AG10803 (cell line): ENCODE measurements at places on chromosomes 6 and 20.

DNA sequence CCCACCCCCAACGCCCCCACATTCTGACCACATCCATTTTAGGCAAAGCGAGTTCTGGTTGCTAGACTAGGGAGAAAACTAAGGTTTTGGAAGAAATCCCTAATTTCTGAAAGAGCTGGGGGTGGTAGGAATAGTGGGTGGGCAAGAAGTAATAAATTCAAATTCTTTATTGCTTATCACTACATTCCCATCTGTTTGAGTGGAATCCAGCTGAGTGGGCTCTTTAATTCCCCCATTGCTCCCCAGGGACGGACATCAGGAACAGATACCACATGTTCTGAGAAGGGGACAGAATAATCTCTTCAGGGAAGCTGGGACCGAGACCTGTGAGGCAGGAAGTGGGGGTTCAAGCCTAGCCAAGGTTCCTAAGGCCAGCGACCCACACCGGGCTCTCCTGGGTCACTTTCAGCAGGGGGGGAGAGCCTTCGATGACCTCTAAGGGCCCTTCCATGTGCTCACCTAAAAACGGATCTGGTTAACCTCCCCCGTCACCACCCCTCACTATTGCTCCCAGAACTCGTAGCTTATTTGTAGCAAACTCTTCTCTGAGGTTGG, 42.3 kb upstream of the MRPS10 start:
- peak; percentile 43 for DNase-seq

GRCh38 chr20:5354901-5355300, 38.1 kb upstream of the PROKR2 start:
- no peak for DNase-seq

DNA sequence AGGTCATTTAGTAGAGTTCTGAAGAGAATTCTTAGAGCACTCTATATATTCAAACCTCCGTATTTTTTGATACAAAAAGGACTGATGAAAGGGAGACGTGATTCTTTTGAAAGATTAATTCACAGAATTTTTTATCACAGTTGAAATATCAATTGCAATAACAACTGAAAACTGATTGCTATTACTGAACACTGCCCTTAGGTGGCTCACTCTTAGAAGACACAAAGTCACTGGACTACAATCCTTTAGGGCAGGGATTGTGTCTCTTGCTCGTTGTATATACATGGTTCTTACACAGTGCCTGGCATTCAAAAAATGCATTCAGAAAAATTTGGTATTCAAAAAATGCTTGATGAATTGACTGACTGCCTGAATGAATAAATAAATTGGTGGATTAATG, 17.1 kb upstream of the CALHM6 start:
- DNase-seq: peak; percentile 54

GRCh38 chr20:34720266-34720665, 16.1 kb downstream of the TP53INP2 start:
- no peak for DNase-seq

- peak; percentile 48 for DNase-seq
Observed at GRCh38 chr6:129370268-129370916, 339.6 kb downstream of the ARHGAP18 start.

DNA sequence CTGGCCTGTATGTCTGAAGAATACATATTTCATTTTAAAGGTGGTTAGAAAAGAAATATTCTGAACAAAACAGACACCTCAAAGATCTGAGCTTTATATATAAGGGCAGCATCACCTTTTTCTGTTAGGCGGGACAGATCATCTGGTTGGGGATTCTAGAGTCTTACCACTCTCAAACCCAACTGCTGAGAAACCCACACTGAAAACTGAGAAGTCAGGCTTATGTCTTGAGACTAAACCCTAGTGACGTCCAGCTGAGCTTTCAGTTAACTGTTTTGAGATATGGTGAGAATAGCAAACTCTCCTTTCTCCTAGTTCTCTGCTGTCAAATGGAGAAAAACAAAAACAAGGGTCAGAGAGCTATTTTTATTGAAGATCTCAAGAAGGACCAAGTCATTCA, 63.7 kb upstream of the CCN6 start:
- DNase-seq: no peak

- DNase-seq: peak; percentile 26
Observed at GRCh38 chr20:63538204-63539091, 1.3 kb upstream of the PTK6 start.

GRCh38 chr6:7183707-7184106, 75.9 kb downstream of the RREB1 start:
- DNase-seq: no peak

- DNase-seq: no peak
Observed at GRCh38 chr6:15017261-15017660, 228.6 kb upstream of the JARID2 start.

DNA sequence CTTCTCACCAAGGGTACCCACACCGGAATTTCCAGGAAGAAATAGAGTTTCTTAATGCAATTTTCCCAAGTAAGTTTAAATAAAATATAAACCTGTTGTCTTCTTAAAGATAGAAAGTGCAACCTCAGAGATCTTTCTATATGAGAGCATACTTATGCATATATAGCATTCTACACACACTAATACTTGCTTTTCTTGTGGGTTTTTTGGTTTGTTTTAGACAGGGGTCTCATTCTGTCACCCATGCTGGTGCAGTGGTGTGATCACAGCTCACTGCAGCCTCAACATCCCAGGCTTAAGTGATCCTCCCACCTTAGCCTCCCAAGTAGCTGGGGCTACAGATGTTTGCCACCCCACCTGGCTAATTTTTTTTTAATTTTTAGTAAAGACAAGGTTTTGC, 15.7 kb downstream of the AMD1 start:
- no peak for DNase-seq

DNA sequence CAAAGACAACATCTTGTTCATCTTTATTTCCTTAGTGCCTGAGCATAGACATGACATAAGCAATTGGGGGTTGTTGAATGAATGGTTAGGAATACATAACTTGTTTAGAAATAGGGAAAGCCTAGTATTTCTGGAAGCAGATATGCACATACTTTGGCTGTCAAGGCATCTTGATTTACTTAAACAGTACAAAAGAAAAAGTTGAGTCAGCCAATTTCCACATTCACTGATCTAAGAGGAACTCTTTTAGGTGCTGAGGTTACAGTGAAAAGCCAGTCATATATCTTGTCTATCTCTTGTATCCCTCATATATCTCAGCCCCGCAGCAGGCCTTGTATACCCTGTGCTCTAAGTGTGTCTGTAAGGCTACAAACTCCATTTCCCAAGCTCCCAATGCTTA, 11.6 kb downstream of the ZKSCAN4 start:
- DNase-seq: peak; percentile 10

GRCh38 chr20:63863798-63864544, 1.1 kb upstream of the TPD52L2 start:
- peak; percentile 76 for DNase-seq

DNA sequence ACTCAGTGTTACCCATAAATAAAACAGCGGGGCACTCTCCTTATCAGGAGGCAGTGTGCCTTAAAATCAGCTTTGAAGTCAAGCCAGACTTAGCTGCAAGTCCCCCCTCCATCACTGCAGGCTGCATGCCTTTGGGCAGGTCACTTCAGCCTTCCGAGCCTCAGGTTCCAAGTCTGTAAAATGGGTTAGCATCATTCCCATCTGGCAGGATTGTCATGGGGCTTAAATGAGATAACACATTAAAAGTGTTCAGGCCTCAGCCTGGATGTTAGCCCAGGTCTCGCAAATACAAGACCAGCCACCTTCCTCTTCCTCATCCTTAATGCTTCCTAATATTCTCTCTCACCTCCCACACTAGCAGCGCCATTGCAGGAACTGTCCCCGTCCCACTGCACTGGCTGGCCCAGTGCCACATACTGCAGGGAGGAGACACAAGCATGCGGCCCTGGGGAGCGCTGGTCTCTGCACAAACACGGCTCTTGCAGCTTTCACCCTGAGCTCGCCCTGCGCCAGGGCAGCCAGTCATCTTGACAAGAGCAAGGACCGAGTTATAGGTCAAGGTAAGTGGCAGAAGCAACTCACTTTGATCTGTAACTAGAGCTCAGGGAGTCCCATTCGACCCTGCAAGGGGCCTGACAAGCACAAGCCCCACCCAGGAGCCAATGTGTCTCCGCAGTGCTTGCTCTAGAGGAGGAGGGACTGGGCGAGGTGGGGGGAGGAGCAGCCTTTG, 564.6 kb upstream of the AGPAT4 start:
- no peak for DNase-seq

GRCh38 chr6:52666071-52666470, 4.8 kb upstream of the TMEM14A start:
- no peak for DNase-seq

- no peak for DNase-seq
Observed at GRCh38 chr6:27966044-27966443, 9.0 kb downstream of the OR2B6 start.

- no peak for DNase-seq
Observed at GRCh38 chr6:142621822-142622221, 320.0 kb downstream of the ADGRG6 start.

DNA sequence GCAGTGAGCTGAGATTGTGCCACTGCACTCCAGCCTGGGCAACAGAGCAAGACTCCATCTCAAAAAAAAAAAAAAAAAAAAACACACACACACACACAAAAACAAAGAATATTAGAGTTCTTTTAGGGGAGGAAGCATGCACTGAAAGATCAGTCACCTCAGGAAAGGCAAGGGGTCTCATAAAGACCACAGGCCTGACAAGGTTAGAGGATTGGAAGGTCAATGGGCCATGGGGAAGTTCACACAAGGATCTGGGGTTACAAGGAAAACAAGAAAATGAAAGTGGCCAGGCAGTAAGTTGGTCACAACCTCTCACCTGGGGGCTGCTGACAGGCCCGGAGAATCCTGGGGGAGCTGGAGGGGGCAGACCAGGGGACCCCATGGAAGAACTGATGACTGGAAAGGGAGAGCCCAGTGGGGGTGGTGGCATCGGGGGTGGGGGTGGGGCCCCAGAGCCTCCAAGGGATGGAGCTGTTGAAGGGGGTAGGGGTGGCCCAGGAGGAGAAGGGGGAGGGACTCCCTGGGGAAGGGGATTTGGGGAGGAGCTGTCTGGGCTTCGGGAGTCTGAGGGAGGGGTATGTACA, 1.5 kb downstream of the RXRB start:
- no peak for DNase-seq

DNA sequence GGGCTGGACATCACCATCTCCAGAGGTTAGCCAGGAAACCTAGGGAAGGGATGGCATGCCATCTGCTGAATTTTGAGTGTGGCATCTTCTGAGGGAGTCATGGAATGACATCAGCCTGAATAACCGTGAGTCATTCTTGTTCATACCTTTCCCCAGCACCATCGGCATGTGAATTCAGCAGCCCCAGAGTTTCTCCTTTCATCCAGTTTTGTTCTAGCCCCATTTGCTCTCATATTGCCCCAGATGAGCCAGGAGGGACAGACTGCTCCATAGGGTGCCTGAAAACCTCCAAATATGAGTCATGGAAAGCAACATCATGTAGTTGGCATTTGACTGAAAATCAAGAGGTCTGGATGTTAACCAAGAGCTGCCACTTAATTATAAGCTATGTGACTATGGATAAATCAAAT, 219.2 kb upstream of the SGK1 start:
- peak; percentile 90 for DNase-seq

DNA sequence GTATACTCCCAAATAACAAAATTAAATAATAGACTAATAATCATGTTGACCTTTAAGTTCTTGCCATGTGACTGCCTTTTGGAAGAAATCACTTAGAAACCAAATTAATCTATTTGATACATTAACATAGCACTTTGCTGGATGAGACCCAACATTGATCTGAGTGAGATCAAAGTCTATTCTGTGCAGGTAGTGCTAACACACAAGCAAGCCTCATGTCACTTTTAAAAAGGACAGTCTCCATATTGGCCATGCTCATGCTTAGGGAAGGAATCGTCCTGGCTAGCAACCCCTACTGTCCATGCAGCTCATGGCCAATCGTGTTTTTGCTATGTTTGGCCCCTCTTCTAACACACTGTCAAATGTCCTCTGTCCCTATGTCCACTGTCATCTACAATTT, 35.8 kb upstream of the RNF217 start:
- DNase-seq: no peak

DNA sequence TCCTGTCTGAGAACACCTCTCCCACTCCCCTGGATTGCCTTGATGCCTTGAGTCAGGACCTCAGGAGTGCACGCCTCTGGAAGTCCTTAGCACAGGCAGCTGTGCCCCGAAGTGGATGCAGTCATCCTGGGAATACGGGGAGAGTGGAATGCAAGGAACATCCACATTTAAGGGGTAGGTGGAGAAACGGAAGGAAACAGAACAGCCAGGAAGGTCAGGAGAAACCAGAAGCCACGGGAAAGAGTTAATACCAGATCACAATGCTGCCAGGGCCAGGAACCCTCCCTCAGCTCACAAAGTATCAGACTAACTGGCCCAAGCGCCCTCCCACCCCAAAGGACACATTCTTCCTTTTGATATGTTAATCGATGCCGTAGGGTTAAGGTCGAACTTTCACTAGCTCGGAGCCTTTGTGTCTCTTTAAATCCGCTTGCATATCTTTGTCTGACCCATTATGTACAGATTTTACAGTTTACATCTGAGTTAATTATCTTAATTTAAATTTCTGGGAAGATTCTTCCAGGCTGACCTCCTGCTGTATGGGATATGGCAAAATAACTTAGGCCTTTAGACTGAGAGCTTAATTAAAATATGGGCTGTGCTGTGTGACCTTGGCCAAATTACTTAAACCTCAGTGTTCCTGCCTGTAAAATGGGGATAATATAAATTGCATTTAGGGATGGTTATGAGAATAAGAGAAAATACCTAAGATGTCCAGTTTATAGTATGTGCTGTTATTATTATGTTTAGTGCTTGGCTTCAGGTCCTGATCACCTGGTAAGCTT, 24.0 kb upstream of the CCND3 start:
- no peak for DNase-seq

GRCh38 chr6:29892696-29893095, 49.6 kb upstream of the HLA-A start:
- DNase-seq: peak; percentile 3

DNA sequence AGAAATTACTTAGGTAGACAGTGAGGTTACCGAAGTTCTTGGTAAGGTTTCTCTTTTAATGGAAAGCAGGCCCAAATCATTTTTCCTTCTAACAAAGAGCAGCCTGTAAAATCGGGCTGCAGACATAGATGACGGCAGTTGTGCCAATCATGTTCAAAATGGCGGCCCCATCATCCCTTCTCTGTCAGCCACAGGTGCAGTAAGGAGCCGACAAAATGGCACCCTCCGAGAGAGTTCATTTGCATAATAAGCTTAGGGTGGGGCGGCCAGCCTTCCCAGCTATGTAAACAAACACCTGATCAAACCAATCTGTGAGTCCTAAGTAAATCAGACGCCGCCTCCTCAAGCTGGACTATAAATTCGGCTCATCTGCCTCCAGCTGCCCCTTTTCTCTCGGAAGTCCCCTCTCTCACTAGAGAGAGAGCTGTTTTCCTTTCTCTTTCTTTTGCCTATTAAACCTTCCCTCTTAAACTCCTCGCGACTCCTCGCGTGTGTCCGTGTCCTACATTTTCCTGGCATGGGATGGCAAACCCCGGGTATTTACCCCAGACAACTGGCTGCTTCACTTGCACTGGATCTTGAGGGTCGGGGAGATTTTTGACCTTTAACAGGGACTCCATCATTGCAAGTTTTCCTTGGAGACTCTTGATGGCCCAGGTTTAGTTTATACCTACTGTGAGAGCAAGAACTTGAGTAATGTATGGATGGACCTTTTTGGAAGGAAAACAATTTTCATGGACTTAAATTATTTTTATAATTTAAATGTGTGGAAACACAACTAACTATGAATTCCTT, 8.9 kb upstream of the DDR1 start:
- no peak for DNase-seq

GRCh38 chr6:159267165-159267564, 98.0 kb downstream of the FNDC1 start:
- DNase-seq: no peak

- no peak for DNase-seq
Observed at GRCh38 chr6:163930012-163930411, 515.5 kb downstream of the QKI start.

- DNase-seq: peak; percentile 90
Observed at GRCh38 chr6:14286144-14286543, 168.6 kb downstream of the CD83 start.
